ENCODE measurements at places on chromosomes 6 and 20. TPM values are rescaled to one million over a fixed set of nuclear protein-coding genes. Genes with fewer than 3 reads are reported as not detected.

Gene C6orf15
- total RNA-seq: not detected

Gene NDRG3
- 27.5 TPM for total RNA-seq

Gene RAB44
- 0.19 TPM for total RNA-seq

Gene TGM2
- total RNA-seq: 60.8 TPM

GRCh38 chr6:70884074-70884983 is 72.5 kb downstream of the B3GAT2 start:
- H3K4me3 ChIP-seq: no peak overlapping the region
- H3K27me3 ChIP-seq: no peaks in the 10 kb centered on the region
- no peak overlapping the region for H3K27ac ChIP-seq
- no peaks in the 10 kb centered on the region for H3K36me3 ChIP-seq

DNA sequence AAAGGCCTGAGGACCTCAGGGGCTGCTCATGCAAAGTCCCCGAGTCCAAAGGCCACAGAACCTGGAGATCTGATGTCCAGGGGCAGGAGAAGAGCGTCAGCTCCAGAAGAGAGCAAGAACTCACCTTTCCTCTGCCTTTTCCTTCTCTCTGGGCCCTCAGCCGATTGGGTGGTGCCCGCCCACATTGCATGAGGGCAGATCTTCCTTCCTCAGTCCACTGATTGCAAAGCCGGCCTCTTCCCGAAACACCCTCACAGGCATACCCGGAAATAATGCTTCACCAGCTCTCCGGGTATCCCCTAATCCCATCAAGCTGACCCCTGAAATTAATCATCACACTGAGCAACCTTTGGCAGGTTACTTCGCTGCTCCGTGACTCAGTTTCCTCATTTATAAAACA is 33.4 kb downstream of the SPDEF start:
- no peaks in the 10 kb centered on the region for H3K27me3 ChIP-seq
- no peak overlapping the region for H3K27ac ChIP-seq
- H3K4me1 ChIP-seq: peaks cover 13% of the 10 kb centered on the region
- no peaks in the 10 kb centered on the region for H3K36me3 ChIP-seq
- no peak for DNase-seq
- no peak overlapping the region for H3K4me3 ChIP-seq

DNA sequence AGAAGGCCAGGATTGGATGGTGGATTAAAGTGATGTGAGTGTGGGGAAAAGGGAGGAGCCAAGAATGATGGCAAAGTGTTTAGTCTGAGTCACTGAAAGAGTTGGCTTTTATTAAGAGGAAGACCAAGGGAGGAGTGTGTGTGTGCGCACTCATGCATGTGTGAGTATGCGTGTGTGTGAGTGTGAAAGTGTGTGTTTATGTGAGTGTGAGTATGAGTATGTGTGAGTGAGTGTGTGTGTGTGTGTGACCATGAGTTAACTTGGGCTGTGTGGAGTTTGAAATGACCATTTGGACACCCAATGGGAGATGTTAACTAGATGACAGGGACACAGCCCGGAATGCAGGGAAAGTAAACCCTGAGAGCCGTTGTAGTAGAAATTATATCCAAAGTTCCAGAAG is 57.6 kb upstream of the EYA2 start:
- DNase-seq: no peak
- no peaks in the 10 kb centered on the region for H3K27me3 ChIP-seq
- H3K4me1 ChIP-seq: no peaks in the 10 kb centered on the region
- no peak overlapping the region for H3K27ac ChIP-seq

DNA sequence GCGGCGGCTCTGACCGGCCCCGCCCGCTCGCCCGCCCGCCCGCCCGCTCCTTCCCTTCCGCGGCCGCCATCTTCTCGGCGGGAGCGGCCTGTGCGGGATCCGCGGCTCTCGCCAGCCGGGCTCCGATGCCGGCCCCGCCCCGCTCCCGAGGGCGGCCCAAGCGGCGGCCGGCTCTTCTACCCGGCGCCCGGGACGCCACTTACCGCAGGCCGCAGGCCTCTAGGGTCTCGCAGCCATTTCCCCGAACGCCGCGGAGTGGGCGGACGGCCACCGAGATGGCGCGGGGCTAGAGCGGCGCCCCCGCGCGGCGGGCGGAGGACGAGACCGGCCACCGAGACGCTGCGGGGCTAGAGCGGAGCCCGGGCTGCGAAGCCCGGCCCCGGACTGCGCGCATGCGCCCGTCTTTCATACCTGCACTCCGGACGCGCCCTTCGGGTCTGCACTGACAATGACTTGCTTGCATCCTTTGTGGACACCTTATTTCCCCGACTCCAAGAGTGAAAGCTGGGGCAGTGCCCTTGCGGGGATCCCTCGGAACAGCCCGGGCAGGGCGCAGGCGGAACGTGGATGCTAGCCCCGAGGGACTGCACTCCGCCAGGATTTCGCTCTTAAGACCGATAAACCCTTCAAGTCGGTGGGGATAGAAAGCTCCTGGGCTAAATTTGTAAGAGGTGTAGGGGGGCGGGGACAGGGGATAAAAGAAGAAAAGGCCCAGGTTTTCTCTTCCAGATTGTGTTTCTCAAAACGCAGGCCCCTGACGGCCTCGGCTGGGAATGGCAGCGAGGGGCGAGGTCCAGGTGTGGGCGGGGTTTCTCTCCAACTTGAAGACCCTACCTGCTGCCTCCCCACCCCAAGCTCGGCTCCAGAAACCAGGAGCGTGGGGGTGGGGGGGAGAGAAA is at the start of gene DIDO1:
Gene DIDO1, minus strand, starts transcription at position 277 of the 899 bp plus-strand sequence.
- no peaks in the 10 kb centered on the region for H3K36me3 ChIP-seq
- peak; percentile 94 for DNase-seq
- H3K4me3 ChIP-seq: peak within 1 kb of the TSS; percentile 94
- H3K27ac ChIP-seq: peak within 1 kb of the TSS; percentile 92

DNA sequence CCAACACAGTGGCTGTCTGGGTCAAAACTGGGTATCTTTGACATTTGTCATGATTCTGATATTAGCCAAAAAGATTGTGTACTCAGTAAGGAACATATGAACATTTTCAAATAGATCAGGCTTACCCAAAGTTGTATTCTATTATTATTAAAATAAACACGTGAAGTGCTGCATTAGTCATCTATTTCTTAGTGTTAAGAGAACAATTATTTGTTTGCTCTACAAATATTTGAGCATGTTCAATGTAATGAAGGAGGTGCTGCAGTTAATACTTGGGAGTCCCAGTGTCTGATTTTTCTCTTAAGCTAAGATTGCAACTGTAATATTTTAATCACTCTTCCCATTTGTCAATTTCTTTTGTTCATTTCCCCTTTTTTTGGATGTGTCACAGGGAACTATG is 28.2 kb downstream of the CNR1 start:
- no peaks in the 10 kb centered on the region for H3K36me3 ChIP-seq
- DNase-seq: no peak
- no peak overlapping the region for H3K4me3 ChIP-seq
- no peak overlapping the region for H3K27ac ChIP-seq
- peaks cover 56% of the 10 kb centered on the region for H3K4me1 ChIP-seq

DNA sequence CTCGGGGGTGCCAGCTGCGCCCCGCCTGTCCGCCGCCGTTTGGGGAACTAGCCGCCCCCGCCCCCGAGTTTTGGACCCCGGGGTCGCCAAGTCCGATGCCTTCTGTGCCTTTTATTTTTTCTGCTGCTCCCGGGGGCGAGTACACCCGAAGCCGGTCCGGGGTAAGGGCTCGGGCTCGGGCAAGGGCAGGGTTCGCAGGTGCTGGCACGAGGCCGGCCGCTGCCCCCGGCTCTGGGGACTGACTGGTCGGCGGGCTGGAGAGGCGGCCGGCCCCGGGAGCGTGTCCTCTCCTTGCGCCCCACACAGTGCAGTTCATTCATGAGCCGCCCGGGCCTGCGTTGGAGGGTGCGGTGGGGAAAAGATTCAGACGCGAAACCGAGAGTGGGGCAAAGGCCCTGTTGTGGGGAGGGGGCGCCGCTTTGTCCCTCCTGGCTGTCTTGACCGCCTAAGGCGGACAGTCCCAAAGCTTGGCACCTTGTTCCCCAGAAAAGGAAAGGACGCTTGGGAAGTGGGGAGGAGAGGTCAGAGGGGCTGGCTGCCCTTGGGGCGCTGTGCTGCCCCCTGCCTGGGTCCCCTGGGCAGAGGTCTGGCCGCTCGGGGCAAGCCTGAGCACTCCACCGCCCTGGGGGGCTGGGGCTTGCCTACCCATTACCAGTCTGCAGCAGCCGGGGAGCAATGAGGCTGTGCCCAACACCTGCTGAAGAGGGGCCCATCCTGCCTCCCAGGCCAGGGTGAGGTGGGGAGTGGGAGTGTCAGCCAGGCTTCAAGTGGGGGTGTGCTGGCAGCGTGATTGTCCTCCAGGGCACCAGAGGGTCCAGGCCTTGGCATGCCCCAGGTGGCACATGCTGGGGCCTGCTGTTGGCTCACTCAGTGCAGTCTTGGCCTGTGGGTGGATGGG is 915 bp downstream of the TMEM63B start:
- no peaks in the 10 kb centered on the region for H3K27me3 ChIP-seq
- no peaks in the 10 kb centered on the region for H3K36me3 ChIP-seq
- H3K27ac ChIP-seq: no peak overlapping the region
- no peak for DNase-seq
- H3K4me3 ChIP-seq: peak overlapping the region; percentile 87
- peaks cover 42% of the 10 kb centered on the region for H3K4me1 ChIP-seq

GRCh38 chr6:144990784-144991183 is 705.6 kb downstream of the UTRN start:
- no peak overlapping the region for H3K4me3 ChIP-seq
- no peaks in the 10 kb centered on the region for H3K4me1 ChIP-seq
- DNase-seq: no peak

- no peaks in the 10 kb centered on the region for H3K36me3 ChIP-seq
- no peak within 1 kb of the TSS for H3K4me3 ChIP-seq
- DNase-seq: no peak
- no peaks in the 10 kb centered on the region for H3K27me3 ChIP-seq
Observed at GRCh38 chr20:23637282-23638221, at the start of gene CST3. Gene CST3 (minus strand): TSS chr20:23637955. CDS start chr20:23637862, 93 bp downstream.

DNA sequence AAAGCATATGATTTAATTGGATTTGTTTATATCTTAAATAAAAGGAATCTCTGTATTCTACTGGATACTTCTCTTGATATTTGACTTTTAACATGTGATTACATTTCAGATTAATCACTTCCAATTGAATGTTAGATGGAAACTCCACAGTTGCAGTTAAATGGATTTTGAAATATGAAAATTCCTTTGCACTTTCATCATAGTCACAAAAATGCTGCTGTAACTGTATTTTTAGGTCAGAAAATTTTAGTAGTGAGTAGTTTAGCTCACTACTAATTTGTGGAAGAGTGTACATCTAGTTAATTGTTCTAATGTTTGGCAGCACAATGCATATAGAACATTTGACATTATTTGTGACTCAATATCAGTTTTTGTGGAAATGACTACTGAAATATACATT is 26.8 kb downstream of the PTCHD4 start:
- H3K36me3 ChIP-seq: no peaks in the 10 kb centered on the region
- no peak for DNase-seq
- H3K27ac ChIP-seq: no peak overlapping the region
- no peaks in the 10 kb centered on the region for H3K27me3 ChIP-seq

All from B cell (primary cell).